ENCODE measurements at places on chromosomes 6 and 20.

DNA sequence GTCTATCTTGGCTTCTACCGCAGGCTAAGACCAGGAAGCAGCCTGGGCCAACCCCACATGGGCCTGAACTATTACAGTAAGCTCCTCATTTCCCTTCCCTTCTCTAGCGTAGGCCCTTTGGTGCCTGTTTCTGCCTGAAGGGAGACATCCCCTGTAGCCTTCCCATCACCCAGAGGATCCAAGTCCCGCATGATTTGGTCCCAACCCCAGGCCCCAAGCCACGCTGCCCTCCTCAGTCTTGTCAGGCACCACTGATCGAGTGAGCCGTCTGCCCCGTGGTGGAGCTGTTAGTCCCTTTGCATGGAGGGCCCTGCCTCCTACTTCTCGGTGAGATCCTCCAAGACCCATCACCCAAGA lies 46.4 kb downstream of the EBF4 start:
- DNase-seq: no peak

DNA sequence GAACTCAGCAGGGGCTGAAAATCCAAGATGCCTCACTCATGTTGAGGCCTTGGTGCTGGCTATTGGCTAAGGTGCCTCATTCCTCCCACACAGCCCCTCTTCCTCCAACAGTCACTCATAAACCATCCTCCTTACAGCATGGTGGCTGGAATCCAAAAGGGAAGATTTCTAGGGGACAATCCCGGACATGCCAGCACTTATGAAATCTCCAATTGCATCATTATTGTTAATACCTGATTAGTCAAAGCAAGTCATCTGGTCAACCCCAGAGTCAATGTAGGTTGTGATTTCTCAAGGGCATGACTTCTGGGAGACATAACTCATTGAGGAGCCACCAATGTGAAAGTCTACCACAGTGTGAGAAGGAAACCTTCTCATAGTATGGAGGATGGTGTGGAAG lies 506.6 kb upstream of the NOX3 start:
- DNase-seq: no peak

- DNase-seq: no peak
These were observed 6.5 kb upstream of the RNF24 start for GRCh38 chr20:4021906-4022305.

DNA sequence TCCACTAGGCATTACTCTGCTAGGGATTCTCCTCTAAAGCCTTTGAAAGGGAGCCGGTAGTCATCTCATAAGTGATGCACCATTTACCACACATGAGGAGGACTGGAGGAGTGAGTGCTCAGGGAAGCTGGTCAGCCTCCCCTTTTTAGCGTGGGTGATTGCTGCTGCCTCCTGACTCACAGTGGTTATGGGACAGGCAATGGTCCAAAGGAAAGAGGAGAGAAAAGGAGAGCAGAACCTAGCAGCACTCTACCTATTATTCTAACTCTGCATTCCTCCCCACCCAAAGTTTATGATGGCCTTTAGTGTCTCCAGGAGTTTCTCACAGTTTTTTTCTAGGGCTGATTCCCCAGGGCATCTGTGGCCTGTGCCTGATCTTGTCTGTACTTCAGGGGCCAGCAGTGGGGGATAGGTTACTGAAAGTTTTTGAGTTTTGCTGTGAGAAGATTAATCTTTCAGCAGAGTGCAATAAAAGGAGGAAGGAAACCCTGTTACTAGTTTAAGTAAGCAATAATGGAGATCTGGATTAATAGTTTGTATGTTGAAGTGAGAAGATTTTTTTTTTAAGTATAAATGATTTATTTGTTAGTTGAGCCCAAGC lies 36.4 kb upstream of the GCLC start:
- DNase-seq: no peak

DNA sequence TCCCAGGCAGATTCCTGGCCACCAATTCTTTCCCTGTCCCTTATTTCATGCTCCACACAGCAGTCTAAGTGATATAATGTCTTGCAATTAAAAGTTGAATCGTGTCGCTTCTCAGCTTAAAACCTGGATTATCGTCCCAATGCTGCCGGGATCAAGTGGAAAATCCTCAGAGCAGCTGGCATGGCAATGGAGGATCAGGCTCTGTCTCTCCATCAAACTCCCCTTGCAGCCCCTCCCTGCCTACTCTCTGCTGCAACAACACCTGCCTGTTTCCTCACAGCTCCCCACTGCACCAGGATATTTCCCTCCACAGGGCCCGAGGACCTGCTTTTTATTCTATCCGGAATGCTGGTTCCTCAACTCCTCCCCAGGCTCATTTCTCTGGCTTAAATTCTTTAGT lies 277.1 kb downstream of the SYNE1 start:
- no peak for DNase-seq
